Ureter (tissue), 1 donor: ENCODE measurements at places on chromosomes 11 and 22. TPM values are rescaled to one million over a fixed set of nuclear protein-coding genes. Genes with fewer than 3 reads are reported as not detected.

PIH1D2 gene
- total RNA-seq, result 3.4 TPM

ARVCF gene
- total RNA-seq, result 11.5 TPM

GRIK4 gene
- 0.21 TPM for total RNA-seq

DNA sequence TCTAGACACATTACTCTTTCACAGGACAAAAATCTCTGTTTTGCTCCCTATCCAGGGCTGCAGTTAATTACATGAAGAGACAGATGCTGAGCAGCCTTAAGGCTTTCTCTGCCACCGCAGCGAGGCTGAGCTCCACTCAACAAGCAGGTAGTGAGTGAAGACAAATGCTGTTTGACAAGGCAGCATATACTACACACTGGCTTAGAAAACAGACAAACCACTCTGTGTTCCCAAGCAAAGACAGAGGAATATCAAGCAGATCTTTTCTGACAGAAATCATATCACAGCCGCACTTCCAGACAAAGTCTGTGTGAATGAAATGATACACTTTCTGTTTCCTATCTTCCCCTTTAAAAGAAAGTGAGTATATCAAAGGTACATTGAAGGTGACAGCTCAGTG lies 368.1 kb downstream of the DCDC1 start:
- no peak for DNase-seq

- DNase-seq, result no peak
Observed at GRCh38 chr11:16833026-16833425, 94.6 kb downstream of the C11orf58 start.

DNA sequence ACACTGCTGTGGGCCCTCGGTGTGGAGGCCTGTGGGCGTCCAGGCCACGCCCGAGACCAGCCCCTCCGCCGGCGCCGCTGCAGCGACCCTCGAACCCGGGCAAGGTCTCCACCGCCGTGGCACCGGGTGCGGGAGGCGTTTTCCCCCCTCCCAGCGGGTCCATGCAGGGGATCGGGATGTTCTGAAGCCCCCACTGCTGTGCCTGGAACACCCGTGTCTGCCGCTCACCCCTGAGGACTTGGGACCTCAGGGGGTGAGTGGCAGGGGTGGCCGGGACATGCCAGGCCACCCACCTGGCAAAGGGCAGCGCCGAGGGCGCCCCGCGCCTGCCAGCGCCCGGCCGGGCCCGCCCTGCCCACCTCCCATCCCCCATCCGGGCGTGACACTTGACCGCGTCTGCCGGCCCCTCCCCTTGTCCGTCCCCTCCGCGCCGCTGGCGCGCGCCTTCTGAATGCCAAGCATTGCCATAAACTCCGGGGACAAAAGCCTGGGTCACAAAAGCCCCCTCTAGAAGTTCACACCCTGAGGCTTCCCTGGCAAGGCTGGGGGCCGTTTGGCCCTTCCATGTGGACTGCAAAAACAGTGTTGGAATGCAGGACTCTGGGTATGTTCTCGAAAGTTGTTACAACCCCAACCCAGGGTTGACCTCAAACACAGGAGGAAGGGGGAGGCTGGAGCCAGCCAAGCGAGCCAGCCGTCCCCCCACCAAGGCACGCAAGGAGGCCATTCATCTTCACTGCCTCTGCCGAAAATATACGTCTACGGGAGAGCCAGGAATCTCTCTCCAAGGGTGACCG lies 819 bp upstream of the KCNQ1OT1 start:
- DNase-seq, result peak; percentile 77

DNA sequence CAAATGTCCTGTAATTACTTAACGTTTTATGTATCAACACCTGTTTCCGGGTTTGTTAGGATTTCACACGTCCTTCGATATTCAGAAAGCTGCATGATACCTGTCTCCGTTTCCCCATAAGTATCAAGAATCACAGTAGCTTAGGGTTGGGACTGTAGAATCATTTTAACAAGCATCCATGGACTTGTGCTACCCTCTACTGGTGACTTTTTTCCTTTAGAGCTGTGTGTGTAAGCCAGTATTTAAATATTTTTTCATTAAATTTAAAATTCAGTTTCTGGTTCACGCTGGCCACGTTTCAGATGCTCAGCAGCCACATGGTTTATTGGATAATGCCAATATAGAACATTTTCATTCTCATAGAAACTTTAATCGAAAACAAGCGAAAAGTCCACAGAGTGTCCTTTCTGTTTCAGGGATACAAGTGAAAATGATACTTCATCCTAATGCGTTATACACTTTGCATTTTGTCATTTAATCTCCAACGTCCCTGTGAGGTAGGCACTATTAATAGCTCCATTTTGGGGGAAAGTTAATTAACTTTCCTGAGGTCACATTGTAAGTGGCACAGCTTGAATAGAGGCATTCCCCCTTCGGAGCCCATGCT lies 61.5 kb upstream of the SLC25A18 start:
- DNase-seq, result no peak

DNA sequence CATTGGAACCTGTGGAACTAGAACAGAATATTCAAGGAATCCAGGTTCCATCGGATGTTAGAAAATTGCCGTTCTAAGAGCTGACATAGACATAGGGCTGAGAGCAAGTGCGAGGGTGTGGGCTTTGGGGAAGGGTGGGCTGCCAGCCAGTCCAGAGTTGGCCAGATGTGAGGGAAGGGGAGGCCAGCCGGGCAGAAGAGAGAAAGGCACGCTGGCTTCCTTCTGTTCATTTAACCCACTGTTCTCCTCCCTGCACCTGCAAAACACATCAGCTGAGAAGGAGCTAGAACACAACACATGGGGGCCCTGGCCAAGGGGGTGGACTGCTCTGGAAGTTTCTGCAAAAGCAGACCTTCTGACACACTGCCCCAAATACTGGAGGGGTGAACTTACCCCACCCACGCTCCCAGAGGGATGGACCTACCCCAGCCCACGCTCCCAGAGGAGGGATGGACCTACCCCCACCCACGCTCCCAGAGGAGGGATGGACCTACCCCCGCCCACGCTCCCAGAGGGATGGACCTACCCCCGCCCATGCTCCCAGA lies 98.0 kb downstream of the SHANK2 start:
- DNase-seq, result no peak

DNA sequence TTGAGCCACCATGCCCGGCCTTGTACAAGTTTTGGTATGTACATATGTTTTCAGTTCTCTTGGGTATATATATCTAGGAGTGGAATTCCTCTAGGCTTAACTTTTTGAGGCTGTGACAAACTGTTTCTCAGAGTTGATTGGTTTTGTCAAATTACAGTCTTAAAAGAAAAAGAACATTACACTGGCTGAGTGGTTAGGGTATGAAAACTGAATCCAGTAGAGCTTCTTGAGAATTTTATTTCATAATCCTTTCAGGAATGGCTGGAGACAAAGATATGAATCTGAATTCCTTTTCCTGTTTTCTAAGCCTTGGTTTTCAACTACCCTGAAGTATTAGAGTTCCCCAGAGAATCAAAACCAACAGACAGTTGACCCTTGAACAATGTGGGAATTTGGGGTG lies 6.5 kb downstream of the METTL15 start:
- no peak for DNase-seq
